Metanephros (tissue), 2 donors: ENCODE measurements at places on chromosomes 7 and 10. TPM values are rescaled to one million over a fixed set of nuclear protein-coding genes. Genes with fewer than 3 reads are reported as not detected.

Gene PRKAR2B
- total RNA-seq: 24.5 TPM

Gene MBL2
- not detected for total RNA-seq

Gene LRRC4
- 3.4 TPM for total RNA-seq

Gene UCMA
- not detected for total RNA-seq

Gene CPXM2
- 9.5 TPM for total RNA-seq

Gene AP4M1
- total RNA-seq: 19.0 TPM

Gene CLEC2L
- 0.70 TPM for total RNA-seq

Gene TEX36
- total RNA-seq: not detected

Gene CCDC3
- 9.2 TPM for total RNA-seq

Gene SPOCK2
- total RNA-seq: 73.7 TPM

Gene FHIP2A
- total RNA-seq: 32.8 TPM

Gene TMEM26
- total RNA-seq: 6.6 TPM

Gene NPC1L1
- total RNA-seq: 1.2 TPM

Gene SAP25
- 2.7 TPM for total RNA-seq

Gene FFAR4
- total RNA-seq: 0.23 TPM

Gene FAM24B
- total RNA-seq: 5.8 TPM
